Tongue (tissue), 3 donors: ENCODE measurements at places on chromosomes 7 and 10. TPM values are rescaled to one million over a fixed set of nuclear protein-coding genes. Genes with fewer than 3 reads are reported as not detected.
A peak's percentile ranks its signal among the peaks of the same experiment; 100 is the strongest.

DNA sequence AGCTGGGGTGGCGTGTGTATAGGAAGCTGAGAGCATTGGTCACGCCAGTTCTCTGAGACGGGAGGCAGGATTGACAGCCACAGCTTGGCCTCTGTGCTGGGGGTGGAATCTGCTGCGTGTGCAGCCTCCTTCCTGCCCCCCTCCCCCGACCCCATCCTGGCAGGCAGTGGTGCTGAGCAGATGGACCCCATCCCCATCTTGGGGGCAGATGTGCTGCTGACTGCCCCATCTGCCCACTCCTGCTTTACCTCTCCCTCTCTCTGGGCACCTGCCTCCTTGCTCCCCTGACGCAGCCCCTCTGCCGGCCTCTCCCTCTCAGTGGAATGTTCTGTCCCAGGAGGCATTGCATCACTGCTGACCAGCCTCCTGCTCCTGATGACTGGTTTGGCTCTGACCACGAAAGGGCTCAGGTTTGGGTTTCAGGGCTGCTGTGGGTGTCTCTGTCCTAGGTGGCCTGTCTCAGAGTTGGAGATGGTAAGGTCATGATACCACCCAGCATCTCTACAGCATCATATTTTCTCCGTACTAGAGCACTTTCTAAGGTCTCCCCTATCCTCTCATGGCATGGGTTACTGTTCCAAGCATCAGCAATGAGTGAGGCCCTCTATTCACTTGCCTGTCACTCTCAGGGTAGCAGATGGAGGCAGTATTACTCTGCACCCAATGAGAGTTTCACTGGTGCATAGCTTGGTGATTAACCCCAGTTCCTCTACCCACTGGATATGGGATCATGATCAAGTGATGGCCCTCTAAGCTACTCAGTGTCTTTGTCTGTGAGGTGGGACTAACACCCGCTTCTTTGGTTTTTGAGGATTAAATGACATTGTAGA is 81.9 kb downstream of the RBM20 start:
- DNase-seq: peak; percentile 88

DNA sequence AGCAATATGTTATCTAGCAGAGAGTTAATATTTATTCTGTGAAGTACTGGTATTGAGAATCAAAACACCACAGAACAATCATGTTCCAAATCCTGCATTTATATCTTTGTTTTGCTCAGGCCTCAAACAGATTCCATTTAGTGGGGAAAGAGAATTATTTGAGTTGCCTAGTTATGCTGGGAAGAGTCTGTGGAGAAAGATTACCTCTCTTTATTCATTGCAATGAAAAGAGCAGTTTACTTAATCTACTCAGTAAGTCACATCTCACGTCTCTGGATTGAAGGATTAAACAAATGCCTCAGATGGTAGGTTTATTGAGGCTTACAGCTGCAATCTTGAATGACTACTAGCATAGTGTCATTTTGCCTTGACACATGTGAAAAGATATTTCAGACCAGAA is 76.4 kb downstream of the RUNDC3B start:
- DNase-seq: peak; percentile 26

GRCh38 chr7:29194594-29195427 is at the start of gene CHN2:
Gene CHN2, plus strand, starts transcription at chr7:29194775.
- peak; percentile 76 for DNase-seq

DNA sequence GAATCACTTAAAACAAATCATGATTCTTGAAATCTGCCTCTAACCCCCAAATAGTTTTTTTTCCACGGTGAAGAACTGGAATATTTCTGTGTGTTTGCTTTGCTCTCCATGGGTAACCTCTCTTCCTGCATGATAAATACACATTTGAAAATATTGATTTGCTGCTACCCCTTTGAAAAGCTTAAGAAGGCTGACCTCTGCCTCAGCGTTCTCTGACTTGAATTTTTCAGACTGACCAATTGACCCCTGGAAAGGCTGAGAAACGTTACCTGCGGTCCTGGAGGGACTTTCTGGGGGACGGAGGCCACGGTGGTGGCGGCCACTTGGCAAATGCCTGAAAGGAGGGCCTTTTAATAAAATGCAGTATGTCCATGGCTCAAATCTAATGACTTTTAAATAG is 520.2 kb downstream of the LRMDA start:
- no peak for DNase-seq

DNA sequence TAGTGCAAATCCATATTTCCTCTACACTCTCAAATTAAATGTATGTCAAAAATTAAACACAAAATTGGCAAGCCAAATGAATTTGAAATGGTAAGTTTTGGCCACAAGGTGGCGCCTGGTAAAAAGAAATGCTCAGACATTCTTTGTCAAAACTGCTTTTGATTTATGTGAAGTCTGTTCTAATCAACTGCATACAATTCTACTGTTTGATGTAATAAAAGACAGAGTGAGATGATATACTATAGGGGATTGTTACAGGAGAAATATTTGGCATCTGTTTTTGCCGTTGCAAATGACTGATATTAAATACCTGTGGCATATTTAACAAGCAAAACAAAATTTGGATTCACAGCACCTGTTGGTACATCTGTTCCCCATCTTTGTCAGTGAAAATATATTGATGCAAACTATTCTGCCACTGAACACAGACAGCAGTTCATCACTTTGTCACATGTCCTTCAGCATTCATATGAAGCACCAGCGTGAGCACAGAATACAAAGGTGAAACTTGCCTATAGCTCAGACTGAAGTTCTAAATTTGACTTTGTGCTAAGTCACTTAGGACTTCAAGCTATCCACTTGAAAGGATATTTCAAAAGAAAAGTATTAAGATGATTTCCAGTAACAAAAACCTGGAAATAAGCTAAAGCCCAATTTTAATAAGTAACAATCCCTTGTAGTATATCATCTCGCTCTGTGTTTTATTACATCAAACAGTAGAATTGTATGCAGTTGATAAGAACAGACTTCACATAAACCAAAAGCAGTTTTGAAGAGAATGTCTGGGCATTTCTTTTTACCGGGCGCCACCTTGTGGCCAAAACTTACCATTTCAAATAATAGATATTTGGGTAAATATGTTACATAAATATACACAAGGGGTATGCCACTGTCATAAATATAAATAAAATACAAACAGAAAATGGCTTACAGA is 10.2 kb upstream of the CH25H start:
- DNase-seq: peak; percentile 86

- DNase-seq: no peak
These were observed 75.9 kb upstream of the PTPRZ1 start for GRCh38 chr7:121796936-121797656.

DNA sequence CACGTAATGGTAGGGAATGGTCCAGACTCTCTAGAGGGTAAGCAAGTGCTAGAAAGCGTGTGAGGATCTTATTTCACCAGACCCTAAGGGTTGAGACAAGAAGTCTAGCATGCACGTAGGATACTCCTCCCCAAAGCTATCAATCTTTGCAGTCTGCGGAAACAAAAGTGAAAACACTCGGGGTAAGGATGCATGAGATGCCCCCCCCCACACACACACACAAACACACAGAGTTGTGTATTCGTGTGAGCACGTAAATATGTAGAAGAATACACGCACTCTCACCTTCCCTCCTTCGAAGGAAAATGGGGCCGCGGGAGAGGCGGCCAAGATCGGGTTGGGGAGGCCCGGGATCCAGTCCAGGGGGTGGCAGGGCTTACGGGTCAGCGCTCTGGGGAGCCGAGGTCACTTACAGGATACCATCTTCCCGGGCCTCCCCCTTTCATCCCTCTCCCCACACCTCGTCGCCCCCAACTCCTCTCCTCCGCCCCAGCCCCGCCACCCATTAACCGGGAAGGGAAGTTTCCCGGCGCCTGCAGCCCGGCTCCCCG is 455 bp downstream of the CUL2 start:
- DNase-seq: peak; percentile 42

GRCh38 chr10:15122477-15123030 is 25.4 kb downstream of the RPP38 start:
- no peak for DNase-seq

DNA sequence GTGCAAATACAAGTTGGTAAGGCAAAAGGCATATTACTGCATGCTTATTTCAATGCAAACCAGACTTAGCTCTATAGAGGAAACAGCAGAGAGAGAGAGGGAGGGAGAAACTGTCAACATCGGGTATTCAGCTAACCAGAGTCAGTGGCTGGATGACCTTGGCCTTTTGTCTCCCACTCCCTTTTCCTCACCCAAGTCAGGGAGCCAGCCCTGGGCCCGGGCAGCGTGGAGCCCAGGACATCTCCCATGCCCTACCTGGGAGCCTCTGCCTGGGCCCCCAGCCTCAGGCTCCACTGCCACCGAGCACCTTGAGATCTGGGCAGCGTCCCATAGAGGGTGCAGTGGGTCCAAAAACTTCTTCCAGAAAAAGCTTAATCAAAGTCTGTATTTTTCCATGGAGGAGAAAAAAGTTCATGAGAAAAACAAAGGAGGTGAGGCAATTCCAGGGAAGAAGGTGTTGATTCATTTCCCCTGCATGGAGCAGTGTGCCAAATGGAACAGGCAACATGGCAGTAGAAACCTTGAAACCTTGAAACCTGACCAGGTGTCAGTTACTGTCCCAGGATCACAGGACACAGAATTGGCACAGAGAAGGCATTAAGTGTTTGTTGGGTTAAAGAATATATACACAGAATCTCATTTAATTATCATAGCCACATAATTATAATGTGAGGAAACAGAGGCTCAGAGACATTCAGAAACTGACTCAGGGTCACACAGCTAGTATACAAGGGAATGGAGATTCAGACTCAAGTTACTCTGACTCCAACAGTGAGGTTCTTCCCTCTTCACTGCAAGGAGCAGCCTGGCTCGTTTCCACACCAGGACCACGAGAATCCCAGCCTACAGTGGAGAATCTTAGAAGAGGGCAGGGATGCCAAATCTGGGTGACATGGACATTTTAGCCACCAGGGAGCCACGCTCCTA is 5.8 kb upstream of the NCOA4 start:
- DNase-seq: no peak

DNA sequence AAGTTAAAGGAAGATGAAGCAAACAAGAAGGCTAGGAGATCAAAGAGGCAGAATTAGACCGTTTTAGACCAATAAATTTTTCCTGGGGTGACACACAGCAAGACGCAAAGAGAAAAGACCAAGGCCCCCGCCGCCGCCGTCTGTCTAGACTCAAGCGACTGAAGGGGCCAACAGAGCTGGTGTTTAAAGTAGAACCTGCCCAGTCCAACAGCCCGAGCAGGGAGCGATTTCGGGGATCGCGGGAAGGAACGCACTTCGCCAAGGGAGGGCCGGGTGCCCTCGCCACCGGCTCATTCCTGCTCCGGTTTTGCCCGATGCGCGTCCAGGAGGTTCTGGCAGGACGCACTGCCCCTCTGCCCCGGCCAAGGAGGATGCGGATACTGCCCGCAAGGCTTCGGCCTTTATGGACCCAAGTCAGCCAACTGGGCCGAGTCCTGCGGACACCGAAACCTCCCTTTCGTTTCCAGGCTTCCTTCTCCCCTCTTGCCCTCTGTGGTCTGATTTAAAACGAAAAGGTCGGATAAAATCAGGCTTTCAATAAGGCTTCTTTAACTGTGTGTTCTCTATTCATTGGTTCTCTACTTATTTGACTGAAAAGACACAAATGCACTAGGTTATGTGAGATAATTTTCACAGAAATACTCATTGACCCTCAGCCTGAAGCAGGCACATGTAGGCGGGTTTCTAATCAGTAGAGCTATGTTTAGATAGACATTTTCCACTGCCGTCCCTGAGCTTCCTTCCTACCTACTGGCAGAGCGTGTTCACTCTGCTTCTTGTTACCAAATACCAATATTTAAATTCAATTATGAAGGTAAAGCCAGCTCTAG is 2.2 kb upstream of the HOXA7 start:
- DNase-seq: no peak

GRCh38 chr7:127928852-127929251 is 102.4 kb downstream of the LRRC4 start:
- no peak for DNase-seq

- DNase-seq: no peak
These were observed 141.1 kb downstream of the CDK14 start for GRCh38 chr7:90736968-90737939.

DNA sequence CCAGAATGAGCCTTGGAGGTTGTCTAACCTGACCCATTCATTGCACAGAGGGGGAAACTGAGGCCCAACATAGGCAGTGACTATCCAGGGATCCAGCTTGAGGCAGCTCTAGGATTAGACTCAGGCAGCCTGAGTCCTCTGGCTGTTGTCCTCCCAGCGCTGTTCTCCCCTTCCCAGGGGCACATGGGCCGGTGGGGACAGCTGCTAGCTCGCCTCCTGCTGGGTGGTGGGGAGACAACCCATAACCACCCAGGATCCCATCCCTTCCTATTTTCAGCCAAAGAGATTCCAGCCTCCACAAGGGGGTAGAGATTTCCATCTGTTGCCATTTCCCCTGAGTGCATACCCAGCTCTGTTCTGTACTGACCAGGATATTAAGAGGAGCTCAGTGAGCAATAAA is 145.1 kb upstream of the GPR26 start:
- no peak for DNase-seq

DNA sequence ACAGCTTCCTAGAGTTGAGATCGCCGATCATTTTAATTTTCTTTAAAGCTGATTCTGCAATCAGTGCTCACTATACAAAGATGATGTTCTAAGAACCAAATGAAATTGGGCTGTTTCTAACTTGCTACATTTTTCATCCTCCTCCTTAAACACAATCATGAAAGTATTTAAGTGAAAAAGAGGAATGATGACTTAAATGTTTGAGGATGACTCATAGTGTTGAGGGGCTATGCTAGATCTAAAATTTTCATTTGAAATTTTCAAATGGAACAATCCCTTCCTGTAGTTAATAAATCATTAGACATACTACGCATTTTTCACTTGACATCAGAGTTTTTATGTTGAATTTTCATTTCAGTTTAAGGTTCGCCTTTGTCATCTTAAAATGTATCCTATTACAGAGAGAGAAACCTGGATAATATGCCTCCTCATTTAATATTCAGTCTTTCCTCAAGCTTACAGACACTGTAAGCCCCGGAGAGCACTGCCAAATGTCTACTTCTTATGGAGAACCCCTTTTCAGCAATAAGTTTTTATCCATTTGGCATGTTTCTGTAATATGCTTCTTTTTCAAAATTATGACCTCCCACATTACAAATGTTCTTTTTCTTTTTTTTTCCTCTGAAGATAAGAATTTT is 499.6 kb downstream of the MAGI2 start:
- no peak for DNase-seq

- no peak for DNase-seq
These were observed 1481.3 kb downstream of the GATA3 start for GRCh38 chr10:9535744-9536143.

The EGFR gene
- 58.1 TPM for total RNA-seq

The CRTAC1 gene
- 2.6 TPM for total RNA-seq

The FAM25G gene
- total RNA-seq: not detected

The PAPSS2 gene
- 19.8 TPM for total RNA-seq

The FKBP6 gene
- total RNA-seq: not detected

The GPR15LG gene
- not detected for total RNA-seq

The ZFYVE27 gene
- 18.1 TPM for total RNA-seq

The ZNF316 gene
- total RNA-seq: 30.1 TPM

The DNAJB9 gene
- total RNA-seq: 30.5 TPM
